ENCODE measurements at places on chromosomes 6 and 20.
A peak's percentile ranks its signal among the peaks of the same experiment; 100 is the strongest.

GRCh38 chr6:139373928-139374356 is 506 bp downstream of the CITED2 start:
- DNase-seq, result no peak

DNA sequence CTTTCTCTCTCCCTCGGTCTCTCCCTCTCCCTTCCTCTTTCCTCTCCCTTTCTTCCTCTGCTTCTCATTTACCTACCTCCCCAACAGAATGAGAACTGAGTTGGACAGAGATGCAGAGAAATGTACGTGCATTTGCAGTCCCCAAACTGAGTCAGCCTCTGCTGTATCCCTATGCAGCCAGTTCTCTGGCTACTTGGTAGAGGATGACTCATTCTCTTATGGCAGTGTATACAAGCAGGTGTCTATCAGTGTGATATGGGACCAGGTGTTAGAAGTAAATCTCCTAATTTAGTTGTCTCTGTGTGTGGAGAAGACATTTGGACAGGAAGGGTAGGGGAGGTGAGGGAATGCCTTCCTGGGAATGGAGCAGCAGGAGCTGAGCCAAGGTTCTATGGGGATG is 470.8 kb downstream of the CD109 start:
- no peak for DNase-seq

GRCh38 chr6:82362878-82363427 is 664 bp upstream of the TPBG start:
- DNase-seq, result no peak

DNA sequence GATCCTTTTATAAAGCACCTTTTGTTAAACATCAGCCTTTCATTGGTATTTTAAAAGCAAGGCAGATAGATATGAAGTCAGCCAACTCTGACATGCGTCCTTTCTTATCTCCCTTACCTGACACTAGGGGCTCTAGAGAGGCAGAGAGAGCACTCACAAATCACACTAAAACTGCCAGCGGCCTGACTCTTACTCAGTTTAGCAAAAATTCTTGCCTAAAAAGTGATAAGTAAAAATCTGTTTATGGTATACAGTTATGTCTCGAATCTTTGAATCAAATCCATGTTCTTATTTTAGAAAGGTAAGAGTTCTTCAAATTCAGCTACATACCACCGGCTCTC is 10.4 kb upstream of the TDRD6 start:
- no peak for DNase-seq

GRCh38 chr6:134132494-134133141 is 80.2 kb upstream of the SLC2A12 start:
- DNase-seq, result no peak

DNA sequence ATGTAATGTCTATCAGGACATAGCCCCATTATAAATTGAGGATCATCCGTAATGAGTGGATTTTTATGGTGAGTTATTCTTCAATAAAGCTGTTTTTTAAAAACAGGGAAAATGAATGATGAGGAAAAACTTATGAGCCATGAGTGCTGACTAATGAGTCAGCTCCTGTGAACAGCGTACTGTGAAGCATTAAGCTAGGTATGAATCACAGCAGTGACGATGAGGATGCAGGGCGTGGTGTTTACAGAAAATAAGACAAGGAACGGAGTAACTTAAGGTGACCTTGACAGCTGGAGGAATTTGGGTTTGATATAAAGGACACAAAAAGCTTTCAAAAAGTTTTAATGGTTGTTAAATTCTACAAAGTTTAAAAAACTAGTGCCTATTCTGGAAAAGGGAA is 96.3 kb downstream of the FOXF2 start:
- DNase-seq, result no peak

GRCh38 chr20:47925593-47925992 is 140.3 kb upstream of the SULF2 start:
- DNase-seq, result no peak

- DNase-seq, result no peak
Measured at GRCh38 chr6:52108128-52108527, 20.7 kb upstream of the PKHD1 start.

- DNase-seq, result no peak
Measured at GRCh38 chr20:60167812-60168211, 209.6 kb downstream of the CDH26 start.

GRCh38 chr20:50270569-50270968 is 79.9 kb downstream of the CEBPB start:
- no peak for DNase-seq

GRCh38 chr20:22951966-22952365 is 83.1 kb upstream of the SSTR4 start:
- no peak for DNase-seq

DNA sequence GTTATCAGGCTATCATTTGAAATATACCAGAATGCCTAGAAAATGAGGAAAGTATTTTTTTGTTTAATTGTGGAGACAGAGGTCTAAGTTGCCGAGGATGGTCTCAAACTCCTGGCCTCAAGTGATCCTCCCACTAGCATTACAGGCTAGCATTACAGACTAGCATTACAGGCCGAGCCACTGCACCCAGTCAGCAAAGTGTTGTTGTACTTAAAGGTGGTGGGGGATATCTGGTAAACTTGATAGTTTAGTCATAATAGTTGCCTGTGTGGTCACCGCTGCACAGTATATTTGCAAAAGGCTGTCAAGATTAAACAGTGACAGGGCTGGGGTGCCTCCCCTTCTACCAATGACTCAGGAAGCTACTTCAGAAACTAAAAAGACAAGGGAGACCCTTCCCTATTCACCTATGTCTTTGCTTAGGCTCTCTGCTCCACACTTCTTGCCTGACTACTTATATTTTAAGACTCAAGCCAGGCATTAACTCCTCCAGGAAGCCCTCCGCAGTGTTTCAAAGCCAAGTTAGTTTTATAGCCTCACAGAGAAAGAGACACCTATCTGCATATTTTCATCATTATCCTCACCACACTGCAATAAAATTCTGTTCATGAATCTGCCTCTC is 3.1 kb upstream of the AKIRIN2 start:
- DNase-seq, result peak; percentile 47

DNA sequence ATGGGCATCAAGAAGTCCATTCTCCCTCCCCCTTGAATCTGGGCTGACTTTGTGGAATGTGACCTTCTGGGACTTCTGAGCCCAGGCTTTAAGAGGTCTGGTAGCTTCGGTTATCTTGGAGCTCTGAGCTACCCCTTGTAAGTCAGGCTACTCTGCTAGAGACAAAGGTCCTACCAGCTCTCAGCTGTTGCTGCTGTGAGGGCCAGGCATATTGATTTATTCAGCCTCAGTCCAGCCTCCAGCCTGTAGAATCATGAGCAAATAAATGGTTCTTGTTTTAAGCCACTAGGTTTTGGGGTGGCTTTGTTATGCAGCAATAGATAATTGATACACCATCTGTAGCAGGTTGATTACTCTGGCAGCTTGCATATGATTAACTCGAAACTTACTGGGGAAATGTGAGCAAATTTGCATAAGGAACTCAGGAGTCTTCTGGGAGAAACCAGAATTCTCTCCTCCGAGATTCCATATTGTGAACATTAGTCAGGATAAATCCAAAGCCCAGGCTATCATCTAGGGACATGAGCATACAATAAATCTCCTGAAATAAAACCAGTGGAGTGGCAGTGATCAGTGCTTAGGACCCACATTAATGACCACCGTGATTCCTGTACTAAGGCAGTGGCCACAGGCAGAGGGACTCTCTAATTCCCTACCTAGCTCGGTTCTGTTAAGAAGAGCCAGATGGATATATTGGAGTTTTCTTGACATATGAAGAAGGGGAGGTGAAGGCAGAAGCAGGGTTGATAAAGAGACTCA is 336.1 kb downstream of the CDC5L start:
- no peak for DNase-seq

DNA sequence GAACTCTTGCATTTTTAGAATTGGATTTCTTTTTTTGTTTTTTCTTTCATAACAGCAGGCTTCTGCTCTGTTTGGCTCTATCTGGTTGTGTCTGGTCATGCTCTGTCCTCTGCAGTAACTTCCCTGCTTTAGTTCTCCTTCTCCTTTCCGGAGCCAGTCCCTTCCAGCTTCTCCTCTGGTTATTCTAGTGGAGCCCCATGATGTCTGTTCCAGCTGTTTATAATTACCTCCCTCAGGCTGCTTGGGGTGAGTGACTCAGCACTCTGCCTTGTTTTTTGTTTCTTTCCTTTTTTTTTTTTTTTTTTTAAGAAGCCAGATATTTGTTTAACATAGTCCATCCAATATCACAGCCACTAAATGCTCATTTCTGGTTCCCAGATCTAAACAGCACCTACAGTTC is 409.6 kb downstream of the MAFB start:
- no peak for DNase-seq

- DNase-seq, result no peak
Measured at GRCh38 chr20:49747707-49748524, 34.2 kb upstream of the B4GALT5 start.

DNA sequence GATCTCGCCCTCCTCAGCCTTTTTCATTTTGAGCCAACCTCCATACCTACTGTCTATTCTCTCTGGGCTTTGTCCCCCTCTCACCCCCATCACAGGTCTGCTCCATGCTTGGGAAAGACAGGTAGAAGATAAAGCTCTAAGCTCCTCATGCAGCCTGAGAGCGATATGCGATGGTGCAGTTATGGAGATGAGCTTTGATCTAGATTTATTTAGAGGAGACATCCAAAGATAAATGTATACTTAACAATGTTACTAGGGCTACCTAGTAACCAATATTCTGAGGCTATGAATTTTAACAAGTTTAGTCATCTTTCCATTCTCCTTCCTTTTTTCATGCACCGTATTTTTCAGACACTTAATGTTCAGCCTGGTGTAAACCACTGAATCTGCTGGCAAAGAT is 95.3 kb downstream of the TRDN start:
- no peak for DNase-seq

DNA sequence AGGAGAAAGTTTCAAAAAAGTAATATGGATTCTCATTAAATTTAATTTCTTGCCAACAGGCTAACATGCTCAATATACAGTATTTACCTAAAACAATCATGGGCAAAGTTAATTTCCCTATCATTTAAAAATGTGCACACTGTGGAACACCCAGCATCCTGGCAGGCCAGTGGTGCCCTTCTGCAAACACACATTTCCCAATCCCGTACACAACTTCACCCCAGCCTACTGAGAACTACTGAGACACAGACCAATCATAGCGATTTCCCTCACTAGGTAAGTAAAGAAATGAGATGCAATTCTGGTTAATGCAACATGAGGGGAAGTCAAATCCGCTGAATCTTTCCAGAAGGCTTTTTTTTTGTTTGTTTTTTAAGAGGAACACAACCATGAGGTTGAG is 7.6 kb downstream of the USP45 start:
- DNase-seq, result no peak

DNA sequence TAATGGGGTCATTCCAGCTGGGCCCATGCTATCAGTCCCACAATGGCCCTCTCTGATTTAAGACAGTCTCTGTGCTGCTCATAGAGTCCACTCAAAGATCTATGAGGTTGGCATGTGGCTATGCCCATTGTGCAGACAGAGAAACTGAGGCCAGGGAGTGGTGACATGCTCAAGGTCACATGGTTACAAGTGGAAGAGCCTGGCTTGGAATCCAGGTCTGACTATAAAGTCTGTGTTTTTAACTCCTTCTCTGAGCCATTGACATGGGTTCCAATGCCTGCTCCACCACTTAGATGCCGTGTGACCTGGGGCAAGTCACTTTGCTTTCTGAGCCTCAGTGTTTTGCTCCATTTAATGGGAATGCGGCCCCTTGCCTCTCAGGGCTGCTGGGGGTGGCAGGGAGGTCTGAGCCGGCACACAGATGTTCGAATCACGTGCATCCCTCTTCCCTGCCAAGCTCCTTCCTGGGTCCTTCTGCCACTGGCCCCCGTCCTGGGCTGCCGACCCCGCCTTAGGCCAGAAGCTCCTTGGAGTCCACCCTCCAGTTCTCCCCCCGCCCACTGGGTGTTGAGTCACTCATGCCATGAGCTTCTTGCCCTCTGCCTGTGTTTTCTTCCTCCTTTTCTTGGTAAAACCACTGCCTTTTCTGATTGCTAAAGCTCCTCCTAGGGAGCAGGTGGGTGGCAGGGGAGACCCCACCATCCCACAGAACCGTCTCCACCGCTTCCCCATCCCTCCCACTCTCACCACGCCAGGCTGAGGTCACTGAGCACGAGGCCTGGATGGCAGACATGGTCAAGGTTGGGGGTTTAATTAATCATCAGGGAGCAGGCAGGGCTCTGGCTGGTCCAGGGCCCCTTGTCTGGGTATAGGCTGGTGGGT is 35.7 kb downstream of the CEBPB start:
- no peak for DNase-seq

DNA sequence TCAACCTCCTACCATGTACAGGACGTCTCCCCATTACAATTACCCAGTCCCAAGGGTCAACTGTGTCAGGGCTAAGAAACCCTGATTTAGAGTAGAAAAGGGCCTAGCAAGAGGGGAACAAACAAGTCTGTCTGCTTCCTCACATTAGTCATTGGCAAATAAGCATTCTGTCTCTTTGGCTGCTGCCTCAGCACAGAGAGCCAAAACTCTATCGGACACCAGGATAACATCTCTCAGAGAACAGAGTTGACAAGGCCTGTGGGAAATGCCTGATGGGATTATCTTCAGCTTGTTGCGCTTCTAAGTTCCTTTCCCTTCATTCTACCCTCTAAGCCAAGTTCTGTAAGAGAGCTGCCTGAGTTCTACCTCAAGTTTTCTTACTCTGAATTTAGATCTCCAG is 19.0 kb upstream of the VSX1 start:
- DNase-seq, result no peak

- no peak for DNase-seq
Measured at GRCh38 chr6:168584249-168584648, 143.3 kb downstream of the SMOC2 start.

DNA sequence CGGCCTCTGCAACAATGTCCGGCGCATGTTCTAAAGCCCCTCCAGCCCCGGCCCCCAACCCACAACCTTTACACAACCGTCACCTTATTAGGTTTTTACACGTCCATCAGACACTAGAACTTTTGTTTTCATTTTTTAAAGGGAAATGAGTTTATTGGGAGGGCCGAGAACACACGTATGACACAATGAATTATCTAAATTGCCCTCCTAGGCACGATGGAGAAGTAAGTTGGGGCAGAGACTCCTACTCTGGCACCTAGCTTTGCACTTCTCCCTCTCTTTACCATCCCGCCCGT is 1.2 kb upstream of the DLL1 start:
- no peak for DNase-seq

DNA sequence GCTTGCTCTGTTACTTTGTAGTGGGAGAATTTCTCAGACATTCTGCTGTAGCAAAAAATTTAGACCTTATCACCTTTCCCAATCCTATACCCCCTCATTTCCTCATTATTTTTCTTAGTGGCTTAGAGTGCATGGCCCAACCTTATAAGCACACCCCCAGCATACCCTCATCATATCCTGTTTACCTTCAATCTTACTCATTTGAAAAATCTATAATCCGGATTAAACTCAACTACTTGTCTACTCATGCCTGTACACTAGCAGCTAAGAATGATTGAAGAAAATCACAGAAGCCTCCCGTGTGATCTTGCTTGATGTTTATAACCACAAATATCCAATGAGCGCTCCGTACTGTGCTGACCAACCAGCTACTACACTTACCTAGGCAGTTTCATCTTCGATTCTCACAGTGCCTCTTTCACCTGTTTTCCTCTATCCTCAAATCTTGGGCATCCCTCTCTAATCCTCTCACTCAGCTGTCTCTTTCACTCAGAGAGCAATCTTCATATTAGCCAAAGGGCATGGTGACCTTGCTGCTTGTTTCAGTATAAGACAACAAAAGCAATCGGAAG is 36.6 kb downstream of the AIG1 start:
- DNase-seq, result peak; percentile 17

GRCh38 chr6:33566182-33567084 is 13.6 kb downstream of the BAK1 start:
- DNase-seq, result no peak

Data from CD4-positive, alpha-beta T cell treated with Interleukin-4 for 4 hours (primary cell).